Karpas-422 (cell line): ENCODE measurements at places on chromosomes 3 and 15. TPM values are rescaled to one million over a fixed set of nuclear protein-coding genes. Genes with fewer than 3 reads are reported as not detected.

The CFAP44 gene
- total RNA-seq, result 15.3 and 17.4 TPM in 2 replicates

The CLRN1 gene
- total RNA-seq, result not detected in 2 replicates

The GP5 gene
- total RNA-seq, result not detected in 2 replicates

The RASGRF1 gene
- total RNA-seq, result 3.6 and 10.5 TPM in 2 replicates

The NMNAT3 gene
- not detected in 2 replicates for total RNA-seq

GRCh38 chr3:67000009-67000408 is 1.9 kb downstream of the KBTBD8 start:
- peak; percentile 92 for DNase-seq

DNA sequence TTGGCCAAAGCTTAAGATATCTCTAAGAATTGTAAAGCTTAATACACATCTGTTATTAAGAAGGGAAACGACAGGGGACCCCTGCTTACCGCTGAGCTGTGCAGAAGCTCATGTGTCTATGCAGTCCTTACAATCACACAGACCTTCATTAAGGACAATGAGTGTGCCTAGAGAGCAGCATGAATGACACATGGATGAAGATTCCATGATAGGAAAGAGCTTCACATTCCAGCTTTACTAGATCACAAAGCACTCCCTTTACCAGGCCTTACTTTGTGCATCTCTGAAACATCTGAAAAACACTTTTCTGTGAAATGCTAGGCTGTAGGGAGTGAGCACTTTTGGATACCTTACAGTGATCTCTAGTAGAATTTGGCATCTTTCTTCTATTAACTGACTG is 32.0 kb downstream of the RNF168 start:
- no peak for DNase-seq

GRCh38 chr15:78327466-78327865 is 12.7 kb upstream of the CRABP1 start:
- DNase-seq, result no peak

DNA sequence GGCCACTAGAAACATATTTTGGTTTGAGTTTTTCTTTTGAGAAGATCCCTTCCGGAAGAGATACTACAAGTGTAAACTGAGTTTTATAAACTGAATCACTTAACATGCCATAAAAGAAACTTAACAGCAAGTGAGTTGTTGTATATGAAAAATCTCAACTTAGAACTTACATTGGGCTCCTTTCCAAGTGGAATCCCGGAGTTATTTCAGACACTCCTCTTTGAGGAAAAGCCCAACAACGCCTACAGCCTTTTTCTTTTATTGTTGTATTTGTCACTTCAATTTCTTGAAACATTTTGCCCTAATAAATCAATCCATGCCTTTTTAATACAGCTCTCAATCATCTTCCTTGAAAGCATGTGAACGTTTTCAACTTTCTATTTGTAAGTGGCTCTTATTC is 137.3 kb downstream of the FEZF2 start:
- no peak for DNase-seq

- DNase-seq, result no peak
Observed at GRCh38 chr3:108029466-108029865, 61.4 kb downstream of the CD47 start.

GRCh38 chr3:150462108-150462507 is 54.0 kb downstream of the TSC22D2 start:
- no peak for DNase-seq

DNA sequence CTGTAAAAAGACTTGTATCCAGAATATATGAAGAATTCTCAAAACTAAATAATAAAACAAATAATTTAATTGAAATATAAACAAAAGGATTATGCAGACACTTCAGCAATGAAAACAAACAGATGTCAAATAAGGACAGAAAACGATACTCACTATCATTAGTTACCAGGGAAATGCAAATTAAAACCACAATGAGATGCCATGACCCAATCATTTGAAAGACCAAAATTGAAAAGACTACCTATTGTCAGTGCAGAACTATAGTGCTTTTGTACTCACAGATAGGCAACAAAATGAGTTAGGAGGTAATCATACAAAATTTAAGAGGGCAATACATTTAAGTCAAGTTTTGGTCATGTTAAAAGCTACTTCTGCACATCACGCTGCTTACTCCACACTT is 31.6 kb upstream of the OR5K4 start:
- DNase-seq, result no peak

DNA sequence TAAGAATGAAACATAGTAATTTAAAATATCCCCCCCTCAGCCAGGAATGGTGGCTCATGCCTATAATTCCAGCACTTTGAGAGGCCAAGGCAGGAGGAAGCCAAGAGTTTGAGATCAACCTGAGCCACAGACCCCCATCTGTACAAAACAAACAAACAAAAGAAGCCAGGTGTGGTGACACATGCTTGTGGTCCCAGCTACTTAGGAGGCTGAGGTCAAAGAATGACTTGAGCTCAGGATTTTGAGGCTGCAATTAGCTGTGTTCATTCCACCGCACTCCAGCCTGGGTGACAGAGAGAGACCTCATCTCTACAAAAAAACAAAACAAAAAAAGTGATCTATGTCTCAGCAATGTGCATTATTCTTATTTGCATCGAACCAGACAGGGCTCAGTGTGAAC is 800.8 kb downstream of the MCTP2 start:
- no peak for DNase-seq
